ENCODE measurements at places on chromosomes 6 and 20.

GRCh38 chr20:62355878-62356588, 11.1 kb downstream of the LAMA5 start:
- H3K36me3 ChIP-seq, result peaks cover 41% of the 10 kb centered on the region
- no peak overlapping the region for H3K27ac ChIP-seq
- no peak overlapping the region for H3K4me3 ChIP-seq

DNA sequence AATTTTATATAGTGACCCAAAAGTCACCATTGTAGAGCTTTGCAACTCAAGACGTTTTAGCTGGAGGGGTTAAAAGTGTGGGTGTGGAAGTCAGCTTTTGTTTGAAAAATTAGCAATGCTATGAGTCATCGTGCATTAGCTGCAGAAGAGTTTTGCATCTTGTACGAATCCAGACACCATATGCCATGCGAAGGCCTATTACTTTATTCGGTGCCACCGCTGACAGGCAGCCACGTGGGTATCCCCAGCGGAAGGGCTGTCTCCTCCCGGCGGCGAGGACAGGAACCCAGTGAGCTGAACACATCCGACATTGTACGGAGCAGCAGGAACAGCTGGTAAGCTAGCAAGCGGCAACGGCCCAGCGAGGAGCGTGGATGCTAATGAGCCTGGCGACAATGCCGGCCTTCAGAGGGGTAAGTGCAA, 84.4 kb downstream of the INSM1 start:
- peak; percentile 68 for DNase-seq
- no peak overlapping the region for H3K27ac ChIP-seq
- H3K27me3 ChIP-seq, result no peaks in the 10 kb centered on the region
- H3K36me3 ChIP-seq, result peaks cover 11% of the 10 kb centered on the region
- no peak overlapping the region for H3K4me3 ChIP-seq
- peaks cover 8% of the 10 kb centered on the region for H3K4me1 ChIP-seq

DNA sequence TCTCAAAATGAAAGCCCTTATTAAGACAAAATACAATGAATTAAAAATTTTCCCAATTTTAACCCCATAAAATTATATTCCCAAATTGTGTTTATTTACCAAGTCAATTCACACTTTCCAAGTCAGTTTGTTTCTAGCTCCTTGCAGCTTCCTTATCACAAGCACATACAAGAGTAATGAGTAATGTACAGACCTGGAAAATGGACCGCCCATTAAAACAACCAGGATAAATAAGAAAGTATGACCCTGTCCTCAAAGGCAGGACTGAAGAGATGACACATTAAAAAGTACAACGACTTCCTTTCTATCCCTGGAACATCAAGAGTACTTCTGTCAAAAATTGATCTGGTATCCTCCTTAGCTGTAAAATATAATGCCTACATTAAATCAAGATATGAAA, 47.1 kb upstream of the TMX4 start:
- no peaks in the 10 kb centered on the region for H3K27me3 ChIP-seq
- no peaks in the 10 kb centered on the region for H3K36me3 ChIP-seq
- no peak overlapping the region for H3K27ac ChIP-seq
- H3K4me3 ChIP-seq, result no peak overlapping the region
- no peaks in the 10 kb centered on the region for H3K4me1 ChIP-seq
- no peak for DNase-seq

- H3K27me3 ChIP-seq, result no peaks in the 10 kb centered on the region
- H3K36me3 ChIP-seq, result no peaks in the 10 kb centered on the region
- H3K27ac ChIP-seq, result no peak overlapping the region
- no peak for DNase-seq
- no peaks in the 10 kb centered on the region for H3K4me1 ChIP-seq
- H3K4me3 ChIP-seq, result no peak overlapping the region
Observed at GRCh38 chr6:147922799-147923198, 414.3 kb downstream of the SAMD5 start.

GRCh38 chr6:34602318-34603111, 46.4 kb upstream of the SPDEF start:
- no peaks in the 10 kb centered on the region for H3K27me3 ChIP-seq
- H3K36me3 ChIP-seq, result peaks cover 30% of the 10 kb centered on the region
- H3K4me3 ChIP-seq, result no peak overlapping the region

DNA sequence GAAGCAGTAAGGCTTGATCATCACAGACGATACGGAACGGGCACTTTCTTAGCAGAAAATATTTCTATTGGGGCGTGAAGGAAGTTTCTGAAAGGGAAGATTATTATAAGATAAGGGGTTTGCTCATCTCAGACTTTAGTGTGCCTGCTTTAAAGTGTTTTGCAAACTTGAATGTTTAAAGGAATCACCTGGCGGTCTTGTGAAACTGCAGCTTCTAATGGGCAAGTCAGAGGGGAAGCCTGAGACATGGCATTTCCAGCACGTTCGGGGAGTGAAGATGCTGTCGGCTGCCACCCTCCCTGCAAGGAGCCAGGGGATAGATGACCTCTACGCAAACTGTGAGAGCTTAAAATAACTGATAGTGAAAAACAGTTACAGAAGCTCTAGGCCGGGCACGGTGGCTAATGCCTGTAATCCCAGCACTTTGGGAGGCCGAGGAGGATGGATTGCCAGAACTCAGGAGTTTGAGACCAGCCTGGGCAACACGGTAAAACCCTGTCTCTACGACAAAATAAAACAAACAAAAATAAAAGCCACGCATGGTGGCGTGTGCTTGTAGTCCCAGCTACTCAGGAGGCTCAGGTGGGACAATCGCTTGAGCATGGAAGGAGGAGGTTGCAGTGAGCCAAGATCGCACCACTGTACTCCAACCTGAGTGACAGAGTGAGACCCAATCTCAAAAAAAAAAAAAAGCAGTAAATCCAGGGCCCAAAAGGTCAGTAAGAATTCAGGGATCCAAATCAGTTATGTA, 2.3 kb upstream of the KIF16B start:
- no peaks in the 10 kb centered on the region for H3K27me3 ChIP-seq
- peak overlapping the region; percentile 54 for H3K27ac ChIP-seq
- H3K4me3 ChIP-seq, result peak overlapping the region; percentile 86
- peaks cover 4% of the 10 kb centered on the region for H3K36me3 ChIP-seq
- H3K4me1 ChIP-seq, result peaks cover 39% of the 10 kb centered on the region
- DNase-seq, result no peak

- H3K27ac ChIP-seq, result no peak overlapping the region
- H3K4me3 ChIP-seq, result no peak overlapping the region
- H3K4me1 ChIP-seq, result peaks cover 9% of the 10 kb centered on the region
Observed at GRCh38 chr6:2850538-2851113, 9.0 kb upstream of the SERPINB1 start.

- no peaks in the 10 kb centered on the region for H3K36me3 ChIP-seq
- H3K27me3 ChIP-seq, result no peaks in the 10 kb centered on the region
- no peak overlapping the region for H3K27ac ChIP-seq
- DNase-seq, result no peak
- peak overlapping the region; percentile 67 for H3K4me3 ChIP-seq
Observed at GRCh38 chr6:29793036-29793356, 34.6 kb upstream of the HLA-G start.

DNA sequence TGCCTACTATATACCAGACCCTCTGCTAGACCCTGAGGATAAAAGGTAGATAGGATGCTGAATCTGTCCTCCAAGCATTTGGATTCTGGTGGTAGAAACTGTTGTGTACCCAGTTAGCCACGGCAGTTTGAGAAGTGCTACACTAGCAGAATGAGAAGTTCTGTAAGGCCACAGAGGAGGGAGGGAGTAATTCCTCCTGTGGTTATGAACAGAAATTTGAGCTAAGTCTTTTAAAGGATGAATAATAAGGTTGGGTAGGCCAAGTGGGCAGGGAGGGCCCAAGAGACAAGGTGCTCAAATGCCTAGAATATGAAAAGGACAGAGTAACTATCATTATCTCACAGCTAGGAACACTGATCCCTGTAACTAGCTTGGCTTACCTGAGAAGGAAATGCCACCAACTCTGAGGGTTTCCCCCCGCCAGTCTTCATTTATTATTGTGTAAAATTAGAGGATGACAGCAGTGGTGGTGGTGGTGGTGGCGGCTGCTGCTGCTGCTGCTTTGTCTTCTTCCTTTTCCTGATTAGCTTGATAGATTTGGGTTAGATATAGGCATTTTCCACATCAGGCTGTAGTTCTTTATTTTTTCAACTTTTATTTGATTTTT, 243.3 kb downstream of the PRL start:
- H3K27me3 ChIP-seq, result no peaks in the 10 kb centered on the region
- H3K36me3 ChIP-seq, result peaks cover 5% of the 10 kb centered on the region
- no peak for DNase-seq
- H3K27ac ChIP-seq, result no peak overlapping the region
- H3K4me1 ChIP-seq, result peaks cover 10% of the 10 kb centered on the region

DNA sequence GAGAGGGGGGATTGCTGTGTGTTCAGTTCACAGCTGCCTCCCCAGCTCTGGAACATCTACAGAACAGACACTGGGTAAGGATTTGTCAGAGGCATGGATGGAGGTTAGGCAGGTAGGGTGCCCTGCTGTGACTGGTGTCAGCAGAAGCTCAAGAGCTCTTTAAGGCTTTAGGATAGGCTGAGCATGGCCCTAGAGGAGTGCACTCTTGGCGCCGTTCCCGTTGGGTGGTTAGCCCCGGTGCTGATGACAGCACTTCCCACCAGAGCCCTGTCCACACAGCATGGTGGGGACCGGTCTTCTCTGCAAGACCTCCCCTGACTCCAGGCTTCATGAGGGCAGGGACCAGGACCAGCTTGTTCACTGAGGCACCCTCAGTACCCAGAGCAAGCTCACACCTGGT, 262.0 kb downstream of the BMP7 start:
- peaks cover 19% of the 10 kb centered on the region for H3K4me1 ChIP-seq
- no peak overlapping the region for H3K27ac ChIP-seq
- DNase-seq, result no peak
- H3K4me3 ChIP-seq, result no peak overlapping the region

DNA sequence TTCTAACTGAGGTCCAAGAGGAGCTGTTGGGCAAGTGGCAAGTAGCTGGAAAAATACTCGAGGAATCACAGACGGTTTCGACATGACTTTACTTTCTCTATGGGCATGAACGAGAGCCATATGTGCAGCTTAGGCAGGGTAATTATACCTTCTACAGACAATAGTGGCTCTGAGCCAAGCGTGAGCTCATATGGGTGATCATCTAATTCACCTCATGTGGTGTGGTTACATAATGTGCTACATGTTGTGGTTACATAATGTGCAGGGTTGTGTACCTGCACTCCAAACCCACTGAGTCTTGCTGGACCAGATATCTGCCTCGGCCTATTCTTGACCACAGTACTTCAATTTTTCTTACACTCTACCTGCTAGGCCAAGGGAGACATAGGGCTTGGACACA, 771.7 kb upstream of the EYS start:
- no peaks in the 10 kb centered on the region for H3K27me3 ChIP-seq
- H3K4me1 ChIP-seq, result no peaks in the 10 kb centered on the region
- DNase-seq, result peak; percentile 71

GRCh38 chr6:108616544-108616943, 55.8 kb downstream of the FOXO3 start:
- no peaks in the 10 kb centered on the region for H3K27me3 ChIP-seq
- H3K4me1 ChIP-seq, result peaks cover 49% of the 10 kb centered on the region
- DNase-seq, result peak; percentile 51
- H3K36me3 ChIP-seq, result peaks cover 45% of the 10 kb centered on the region
- H3K27ac ChIP-seq, result no peak overlapping the region

DNA sequence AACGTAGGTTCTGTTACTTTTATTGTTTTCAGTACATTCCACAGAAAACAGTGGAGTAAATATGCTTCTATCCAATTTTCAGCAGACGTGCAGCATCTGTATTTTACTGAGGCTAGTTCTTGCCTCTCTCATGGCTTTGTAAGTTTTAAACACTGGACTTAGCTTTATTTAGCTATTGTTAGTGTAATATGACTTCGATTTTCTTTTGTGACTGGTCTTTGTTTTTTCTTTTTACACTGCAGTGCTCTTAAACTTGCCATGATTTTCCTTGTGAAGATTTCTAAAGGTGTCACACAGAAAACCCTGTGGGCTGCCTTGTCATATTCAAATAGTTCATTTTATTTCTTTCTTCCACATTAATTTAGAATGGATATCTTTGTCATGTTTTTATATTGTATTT, 1234.9 kb upstream of the CITED2 start:
- no peaks in the 10 kb centered on the region for H3K4me1 ChIP-seq
- H3K27me3 ChIP-seq, result no peaks in the 10 kb centered on the region

GRCh38 chr6:29850011-29850553, 22.5 kb downstream of the HLA-G start:
- H3K4me1 ChIP-seq, result peaks cover 11% of the 10 kb centered on the region
- H3K27ac ChIP-seq, result no peak overlapping the region
- no peak for DNase-seq
- no peaks in the 10 kb centered on the region for H3K36me3 ChIP-seq
- H3K27me3 ChIP-seq, result peaks cover 8% of the 10 kb centered on the region
- H3K4me3 ChIP-seq, result no peak overlapping the region

DNA sequence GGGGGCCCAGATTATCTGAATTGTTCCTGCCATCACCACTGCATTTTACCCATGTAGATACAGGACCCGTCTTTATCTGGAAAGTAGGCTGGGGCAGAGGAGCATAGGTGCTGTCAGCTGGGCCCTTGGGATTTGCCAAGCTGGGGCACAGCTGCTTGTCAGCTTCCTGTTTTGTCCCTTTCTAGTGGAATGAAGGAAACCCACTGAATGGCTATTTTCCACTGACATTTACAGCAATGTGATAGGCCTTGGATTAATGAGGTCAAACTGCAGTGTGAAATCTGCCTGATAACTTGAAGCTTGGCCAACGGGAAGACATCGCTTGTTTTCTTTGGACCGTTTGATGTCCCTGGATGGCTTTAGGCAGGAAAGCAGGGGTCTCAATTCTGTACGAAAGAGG, 6.7 kb downstream of the PPP1R16B start:
- no peak overlapping the region for H3K4me3 ChIP-seq
- DNase-seq, result no peak
- H3K4me1 ChIP-seq, result no peaks in the 10 kb centered on the region
- H3K36me3 ChIP-seq, result no peaks in the 10 kb centered on the region
- H3K27me3 ChIP-seq, result peaks cover 21% of the 10 kb centered on the region

DNA sequence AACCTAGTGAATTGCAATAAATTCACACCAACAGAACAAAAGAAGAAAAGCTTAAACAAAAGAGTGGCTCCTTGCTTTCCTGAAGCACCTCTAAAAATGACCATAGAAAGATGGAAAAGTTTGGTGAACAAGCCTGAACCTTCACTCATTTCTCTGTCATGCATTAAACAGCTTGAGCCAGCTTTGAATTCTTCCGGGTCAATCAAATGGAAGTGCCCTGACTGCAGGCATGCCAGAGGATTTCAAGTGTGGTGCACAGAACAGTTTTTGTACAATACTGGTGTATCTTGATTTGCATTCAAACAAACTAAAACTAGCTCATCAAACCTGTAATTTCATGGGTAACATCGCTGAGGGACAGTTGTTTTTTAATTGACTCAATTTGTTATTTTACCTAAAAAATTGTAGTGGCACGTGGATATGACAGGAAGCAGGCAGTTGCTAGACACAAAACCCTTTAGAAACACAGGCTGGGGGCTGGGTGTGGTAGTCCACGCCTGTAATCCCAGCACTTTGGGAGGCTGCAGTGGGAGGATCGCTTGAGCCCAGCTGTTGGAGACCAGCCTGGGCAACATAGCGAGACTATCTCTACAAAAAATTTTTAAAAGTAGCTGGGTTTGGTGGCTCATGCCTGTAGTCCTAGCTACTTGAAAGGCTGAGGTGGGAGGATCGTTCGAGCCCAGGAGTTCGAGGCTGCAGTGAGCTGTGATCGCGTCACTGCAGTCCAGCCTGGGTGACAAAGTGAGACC, 9.1 kb downstream of the CASS4 start:
- H3K4me3 ChIP-seq, result no peak overlapping the region
- H3K4me1 ChIP-seq, result no peaks in the 10 kb centered on the region
- H3K27ac ChIP-seq, result no peak overlapping the region
- no peaks in the 10 kb centered on the region for H3K27me3 ChIP-seq
- DNase-seq, result no peak

Measured in MCF 10A (cell line).